ENCODE measurements at places on chromosomes 3 and 15.

DNA sequence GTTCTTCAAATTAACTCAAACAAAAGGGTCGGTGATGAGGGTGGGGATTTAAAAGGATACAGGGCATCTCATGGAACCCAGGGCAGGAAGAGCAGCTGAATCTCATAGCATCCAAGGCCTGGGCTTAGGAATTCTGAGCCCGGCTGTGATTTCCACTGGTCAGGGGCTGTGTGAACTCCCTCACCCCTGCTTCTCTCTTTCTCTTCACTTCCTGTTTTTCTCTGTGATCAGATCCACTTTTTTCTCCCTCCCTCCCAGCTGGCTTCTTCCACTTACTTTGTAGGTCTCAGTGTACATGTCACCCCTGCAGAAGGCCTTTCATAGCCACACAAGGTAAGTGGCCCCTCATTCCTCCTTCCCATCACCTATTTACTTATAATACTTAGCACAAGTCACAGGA lies 68.2 kb upstream of the CORO2B start:
- no peak for DNase-seq

- no peak for DNase-seq
These were observed 1.1 kb downstream of the FANCD2OS start for GRCh38 chr3:10106919-10107318.

DNA sequence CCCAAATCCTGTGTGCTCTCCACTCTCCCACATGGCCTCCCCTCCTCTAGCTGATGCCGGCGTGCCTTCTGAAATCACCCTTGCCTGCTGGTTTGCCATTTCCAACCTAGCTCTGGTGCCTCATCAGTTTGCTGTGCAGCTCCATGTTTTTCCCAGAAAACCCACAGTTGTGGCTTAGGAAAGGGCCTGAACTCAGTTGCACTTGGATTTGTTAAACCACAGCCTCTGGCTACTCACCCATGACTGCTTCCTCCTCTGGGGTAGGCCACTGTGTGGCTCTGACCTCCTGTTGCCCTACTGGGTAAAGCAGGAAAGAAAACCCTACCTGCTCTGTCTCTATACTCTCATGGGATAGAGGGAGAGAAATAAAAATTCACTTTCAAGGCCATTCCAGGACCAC lies 97.3 kb downstream of the DAPK2 start:
- DNase-seq = no peak

DNA sequence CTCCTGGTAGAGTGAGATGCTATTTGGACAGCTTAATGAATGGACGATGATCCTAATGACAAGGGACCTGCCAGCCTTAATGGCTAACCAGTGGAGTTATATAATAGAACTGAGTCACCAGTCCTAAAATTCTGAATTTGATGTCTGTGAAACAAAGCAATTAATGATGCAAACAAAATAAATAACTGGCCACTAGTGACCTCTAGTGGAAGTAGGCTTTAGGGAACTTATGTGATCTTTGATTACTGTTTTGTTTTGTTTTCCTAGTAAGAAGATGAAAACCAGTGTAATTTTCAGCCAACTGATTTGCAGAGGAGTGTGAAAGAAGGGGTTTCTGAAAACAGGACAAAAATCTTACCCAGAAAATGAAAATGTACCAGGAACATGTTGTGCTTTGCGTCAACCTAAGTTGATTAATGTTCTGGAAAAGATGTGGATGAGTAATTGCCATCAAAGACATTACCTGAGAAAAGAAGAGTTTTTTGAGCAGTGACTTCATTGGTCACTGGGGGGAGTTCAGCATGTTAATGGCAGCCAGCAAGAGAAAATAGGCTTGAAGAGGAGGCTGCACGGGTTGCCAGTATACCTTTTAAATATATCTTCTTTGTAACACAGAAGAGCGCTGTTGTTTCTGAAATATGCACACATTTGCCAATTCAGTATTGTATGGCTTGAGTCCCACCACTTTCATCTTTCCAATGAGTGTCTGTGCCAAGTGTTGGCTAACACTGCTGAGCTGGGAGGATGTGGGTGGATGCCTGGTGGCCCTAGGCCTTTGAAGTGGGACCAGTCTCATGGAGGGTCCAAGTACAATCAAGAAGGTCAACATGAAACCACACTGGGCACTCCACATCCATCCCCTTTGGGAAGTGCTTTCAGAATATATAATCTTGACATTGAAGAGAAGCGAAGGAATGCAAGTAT lies 9.3 kb downstream of the VEPH1 start:
- no peak for DNase-seq

- no peak for DNase-seq
These were observed 125.5 kb downstream of the GREM1 start for GRCh38 chr15:32843219-32843815.

DNA sequence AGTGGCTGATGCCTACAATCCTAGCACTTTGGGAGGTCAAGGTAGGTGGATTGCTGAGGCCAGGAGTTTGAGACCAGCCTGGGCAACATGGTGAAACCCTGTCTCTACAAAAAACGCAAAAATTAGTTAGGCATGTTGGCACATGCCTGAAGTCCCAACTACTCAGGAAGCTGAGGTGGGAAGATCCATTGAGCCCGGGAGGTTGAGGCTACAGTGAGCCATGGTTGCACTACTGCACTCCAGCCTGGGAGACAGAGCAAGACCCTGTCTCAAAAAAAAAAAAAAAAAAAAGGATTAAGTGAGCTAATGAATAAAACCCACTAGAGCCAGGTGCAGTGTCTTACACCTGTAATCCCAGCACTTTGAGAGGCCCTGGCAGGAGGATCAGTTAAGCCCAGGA lies 6.7 kb upstream of the SEC11A start:
- no peak for DNase-seq

GRCh38 chr3:53939086-53939582 lies 47.5 kb upstream of the SELENOK start:
- no peak for DNase-seq

DNA sequence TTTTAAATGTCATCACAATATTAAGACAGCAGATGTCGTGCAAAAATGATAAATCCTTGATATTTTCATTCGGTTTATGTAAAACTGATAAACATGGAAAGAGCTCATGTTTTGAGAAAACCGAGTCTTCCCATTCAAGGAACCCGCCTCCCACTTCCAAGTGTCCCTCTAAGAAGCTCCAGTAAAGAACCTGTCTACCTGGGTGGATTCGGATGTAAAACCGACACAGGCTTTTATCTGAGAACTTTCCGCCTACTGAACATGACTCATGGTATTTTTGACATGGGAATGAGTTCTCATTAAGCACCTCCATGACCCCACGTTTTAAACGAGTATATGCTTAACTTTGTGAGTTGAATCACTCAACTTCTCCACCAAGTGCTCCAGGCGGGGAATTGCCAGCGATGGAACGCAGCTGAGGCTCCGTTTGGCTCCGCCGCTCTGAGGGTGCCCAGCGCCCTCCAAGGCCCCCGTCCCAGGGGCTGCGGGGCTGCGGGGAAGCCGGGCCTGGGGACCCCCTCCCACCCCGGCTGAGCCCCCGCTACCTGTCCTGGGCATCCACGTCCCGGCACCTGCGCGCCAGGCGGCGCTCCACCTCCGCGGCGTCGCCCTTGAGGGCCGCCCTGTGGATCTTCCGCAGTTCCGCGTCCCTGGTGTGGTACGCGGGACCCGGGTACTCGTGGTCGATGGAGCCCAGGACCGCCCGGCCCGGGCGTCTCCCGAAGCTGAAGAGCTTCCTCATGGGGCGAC lies 119.9 kb downstream of the LMLN start:
- no peak for DNase-seq

- DNase-seq = no peak
These were observed 54.3 kb downstream of the RASGRF1 start for GRCh38 chr15:79036323-79036722.

- DNase-seq = no peak
These were observed 995.5 kb downstream of the MCTP2 start for GRCh38 chr15:95226835-95227234.

DNA sequence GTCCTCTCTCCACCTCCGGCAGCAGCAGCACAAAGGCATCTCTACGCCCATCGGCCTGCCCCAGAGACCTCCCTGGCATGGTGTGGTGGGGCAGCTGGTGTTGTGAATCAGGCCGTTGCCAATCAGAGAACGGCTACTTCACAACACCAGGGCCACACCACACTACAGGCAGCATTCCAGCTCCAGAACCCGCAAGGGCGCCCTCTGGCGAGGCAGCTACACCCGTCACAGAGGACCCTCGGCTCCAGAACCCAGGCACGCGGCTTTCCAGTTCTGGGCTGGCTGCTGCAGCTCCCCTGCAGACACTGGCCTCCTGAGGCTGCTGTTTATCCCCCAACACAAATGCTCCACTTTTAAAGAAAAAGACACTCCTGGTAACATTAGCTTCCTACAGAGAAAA lies 127.5 kb upstream of the TOPAZ1 start:
- DNase-seq = no peak

DNA sequence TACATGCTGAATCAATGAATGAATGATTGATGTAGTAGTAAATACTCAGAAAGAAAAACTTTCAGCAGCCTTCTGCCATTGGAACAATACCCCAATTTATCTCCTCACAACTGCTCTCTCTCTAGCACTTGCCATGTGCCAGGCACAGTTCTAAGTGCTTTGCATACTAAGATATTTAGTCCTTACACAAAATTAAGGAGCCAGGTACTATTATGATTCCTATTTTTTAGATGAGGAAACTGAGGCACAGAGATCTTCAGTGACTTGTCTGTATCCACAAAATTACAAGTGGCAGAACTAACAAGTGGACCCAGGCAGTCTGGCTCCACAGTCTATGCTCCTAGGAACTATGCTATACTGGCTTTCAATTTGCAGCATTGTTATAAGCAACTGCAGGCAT lies 279.2 kb downstream of the LSAMP start:
- DNase-seq = no peak

DNA sequence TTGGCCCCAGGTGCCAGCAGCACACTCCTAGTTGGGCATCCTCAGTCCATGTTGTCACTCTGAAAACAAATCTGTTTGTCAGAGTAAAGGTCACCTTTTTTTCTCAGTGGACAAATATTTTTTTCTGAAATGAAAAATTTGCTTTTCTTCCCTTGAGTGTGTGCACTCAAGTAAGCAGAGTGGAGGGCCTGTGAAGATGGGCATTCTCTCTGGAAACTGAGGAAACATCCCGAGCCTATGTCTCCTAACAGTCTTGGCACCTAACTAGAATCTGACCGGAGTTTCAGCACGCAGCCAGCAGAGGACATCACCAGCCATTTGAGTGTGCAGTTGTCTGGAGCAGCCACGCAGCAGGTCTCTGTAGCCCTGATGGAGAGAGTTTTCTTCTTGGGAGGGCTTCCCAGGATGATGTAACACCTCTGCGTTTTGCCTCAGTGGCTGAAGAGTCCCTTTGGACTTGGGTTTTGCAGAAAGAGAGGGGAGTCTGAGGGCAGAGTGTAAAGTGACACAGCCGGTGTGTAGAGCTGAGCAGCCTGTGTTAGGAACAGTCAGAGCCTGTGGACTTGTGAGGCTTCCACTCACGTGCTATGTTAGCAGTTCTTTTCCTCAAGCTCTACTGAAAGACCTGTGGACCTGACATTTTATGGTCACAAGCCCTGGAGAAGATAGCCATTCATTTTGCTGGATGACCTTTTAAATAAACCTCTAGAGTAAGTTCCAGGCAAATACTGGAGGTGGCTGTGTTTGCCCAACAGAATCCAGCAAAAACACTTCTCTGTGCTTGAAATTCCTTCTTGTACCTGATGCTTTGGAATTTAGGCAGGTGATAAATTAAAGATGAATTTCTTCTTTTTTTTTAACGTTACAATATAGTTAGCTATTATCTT lies 51.6 kb downstream of the ABHD2 start:
- DNase-seq = no peak

- no peak for DNase-seq
These were observed 718.5 kb upstream of the ARPP21 start for GRCh38 chr3:34920806-34921205.

GRCh38 chr15:60928970-60929369 lies 300.1 kb downstream of the RORA start:
- no peak for DNase-seq

DNA sequence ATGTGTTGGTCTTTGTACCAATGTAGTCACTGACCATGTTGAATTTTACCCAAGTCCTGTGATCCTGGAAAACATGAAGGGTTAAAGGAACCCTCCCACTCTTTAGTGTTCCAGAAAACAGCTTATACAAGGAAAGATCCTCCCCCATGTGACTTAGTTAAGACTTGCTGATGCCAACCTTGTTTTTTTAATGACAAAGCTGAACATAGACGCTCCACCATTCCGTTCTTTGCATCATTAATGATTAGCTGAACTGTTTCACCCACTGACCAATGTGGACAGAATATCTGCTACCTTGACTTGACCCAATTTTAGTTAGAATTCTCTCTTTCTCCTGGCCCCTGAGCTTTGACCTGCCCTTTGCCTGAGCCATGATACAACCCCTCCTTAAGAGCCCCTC lies 3.5 kb upstream of the WDR72 start:
- no peak for DNase-seq

DNA sequence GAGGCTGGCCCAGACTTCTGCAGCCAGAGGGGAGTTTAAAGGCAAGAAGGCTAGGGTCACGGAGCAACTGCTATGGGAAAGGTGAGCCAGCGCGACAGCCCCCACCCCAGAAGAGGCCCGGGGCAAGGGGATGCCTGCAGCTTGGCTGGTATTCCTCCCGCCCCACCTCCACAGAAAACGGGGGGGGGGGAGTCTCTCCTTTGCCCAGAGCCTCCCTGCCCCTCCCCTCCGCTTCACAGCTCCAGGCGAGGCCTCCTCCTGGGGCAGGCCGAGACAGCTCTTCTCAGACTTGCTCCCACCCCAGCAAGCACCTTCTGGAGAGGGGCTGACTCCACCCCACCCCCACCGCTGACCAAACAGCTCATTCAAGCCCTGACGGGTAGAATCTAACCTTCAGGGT lies 13.4 kb downstream of the ANP32A start:
- no peak for DNase-seq

GRCh38 chr3:159929171-159930141 lies 59.2 kb upstream of the IL12A start:
- DNase-seq = peak; percentile 37

- DNase-seq = no peak
These were observed 107.2 kb upstream of the ABHD17C start for GRCh38 chr15:80587816-80588456.

GRCh38 chr3:12483410-12483809 lies 870 bp upstream of the TSEN2 start:
- DNase-seq = no peak

- no peak for DNase-seq
These were observed 167.0 kb upstream of the TBL1XR1 start for GRCh38 chr3:177364236-177364635.

DNA sequence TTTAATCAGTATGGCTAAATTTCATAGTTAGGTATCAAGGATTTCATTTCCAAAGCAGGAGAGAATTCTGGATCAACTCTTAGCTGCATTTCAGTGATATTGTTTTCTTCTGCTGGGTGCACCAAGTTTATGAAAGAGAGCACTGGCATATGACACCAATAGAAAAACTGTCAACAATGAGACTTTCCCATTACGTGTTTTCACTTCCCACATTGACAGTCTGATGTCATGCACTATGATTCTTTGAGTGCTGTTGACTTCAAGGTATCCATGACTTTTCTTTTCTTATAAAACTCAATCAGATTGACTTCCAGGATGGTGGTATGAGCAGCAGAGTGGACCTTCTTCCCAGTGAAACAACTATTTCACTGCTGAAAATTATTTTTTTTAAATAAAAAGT lies 476.1 kb downstream of the EDEM1 start:
- no peak for DNase-seq

- no peak for DNase-seq
These were observed 21.8 kb downstream of the UMPS start for GRCh38 chr3:124752051-124752450.

Data from amniotic stem cell (primary cell).